ENCODE measurements at places on chromosomes 12 and 14. TPM values are rescaled to one million over a fixed set of nuclear protein-coding genes. Genes with fewer than 3 reads are reported as not detected.

The CCDC184 gene
- total RNA-seq = 17.0 TPM

The SYT1 gene
- total RNA-seq = 166 TPM

The CLEC4E gene
- total RNA-seq = not detected

The ZNF664 gene
- total RNA-seq = 67.5 TPM

The CMAS gene
- 41.6 TPM for total RNA-seq

The HSPA2 gene
- 7.6 TPM for total RNA-seq

The UNC79 gene
- total RNA-seq = 51.9 TPM

The MYH6 gene
- not detected for total RNA-seq

The SMCO2 gene
- total RNA-seq = 0.78 TPM

The GPR135 gene
- 5.9 TPM for total RNA-seq

The MBIP gene
- total RNA-seq = 24.8 TPM

The APOF gene
- not detected for total RNA-seq

The TUNAR gene
- total RNA-seq = 5.8 TPM

The DCN gene
- total RNA-seq = 46.3 TPM

The C12orf50 gene
- not detected for total RNA-seq

The COX8C gene
- total RNA-seq = not detected

GRCh38 chr14:73503648-73504047, 12.9 kb downstream of the RIOX1 start:
- no peak for DNase-seq

DNA sequence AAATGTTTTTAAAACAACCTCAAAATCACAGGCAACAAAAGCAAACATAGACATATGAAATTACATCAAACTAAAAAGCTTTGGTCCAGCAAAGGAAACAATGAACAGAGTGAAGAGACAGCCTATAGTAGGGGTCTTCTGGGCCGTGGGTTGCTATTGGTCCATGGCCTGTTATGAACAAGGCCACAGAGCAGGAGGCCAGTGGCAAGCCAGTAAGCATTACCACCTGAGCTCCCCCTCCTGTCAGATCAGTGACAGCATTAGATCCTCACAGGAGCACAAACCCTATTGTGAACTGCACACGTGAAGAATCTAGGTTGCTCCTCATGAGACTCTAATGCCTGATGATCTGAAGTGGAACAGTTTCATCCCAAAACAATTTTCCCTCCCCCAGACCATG, 174.0 kb downstream of the DIO2 start:
- DNase-seq = no peak

GRCh38 chr12:80293347-80293746, 150.7 kb upstream of the PTPRQ start:
- DNase-seq = no peak

GRCh38 chr12:117026921-117027250, 72.3 kb downstream of the TESC start:
- DNase-seq = no peak

DNA sequence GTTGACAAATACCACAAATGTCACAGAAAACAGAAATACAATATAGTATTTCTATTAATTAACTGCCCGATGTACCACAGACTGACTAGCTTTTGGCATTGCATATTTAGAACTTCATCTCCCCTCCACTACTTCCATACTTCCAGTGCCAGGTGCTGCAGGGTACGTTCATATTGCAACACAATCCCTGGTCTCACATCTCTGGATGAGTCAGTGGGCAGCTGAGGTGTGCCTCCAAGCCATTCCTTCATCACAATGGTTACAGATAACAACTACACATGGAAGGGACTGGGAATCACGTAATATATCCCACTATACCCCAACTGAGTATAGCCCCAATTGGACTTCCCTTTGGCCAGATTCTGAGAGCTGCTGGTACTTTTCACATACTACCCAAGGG, 31.1 kb downstream of the CCDC198 start:
- DNase-seq = no peak

DNA sequence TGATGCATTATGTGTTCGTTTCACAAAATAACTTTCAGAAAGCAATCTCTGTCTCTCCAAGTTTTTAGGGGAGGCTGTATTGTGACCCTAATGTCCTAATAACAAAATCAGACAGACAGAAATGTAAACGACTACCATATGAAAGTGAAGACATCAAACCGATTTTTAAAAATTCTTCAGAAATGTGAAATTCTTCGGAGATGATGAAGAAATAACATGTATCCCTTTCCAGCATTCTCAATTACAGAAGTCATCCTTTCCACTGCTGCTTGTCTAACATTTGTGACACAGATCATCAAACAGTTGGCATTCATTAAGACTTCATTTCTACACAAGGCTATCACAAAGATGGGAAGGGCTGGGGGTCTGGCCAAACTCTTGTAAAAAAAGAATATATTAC, 41.0 kb downstream of the DMAC2L start:
- no peak for DNase-seq

DNA sequence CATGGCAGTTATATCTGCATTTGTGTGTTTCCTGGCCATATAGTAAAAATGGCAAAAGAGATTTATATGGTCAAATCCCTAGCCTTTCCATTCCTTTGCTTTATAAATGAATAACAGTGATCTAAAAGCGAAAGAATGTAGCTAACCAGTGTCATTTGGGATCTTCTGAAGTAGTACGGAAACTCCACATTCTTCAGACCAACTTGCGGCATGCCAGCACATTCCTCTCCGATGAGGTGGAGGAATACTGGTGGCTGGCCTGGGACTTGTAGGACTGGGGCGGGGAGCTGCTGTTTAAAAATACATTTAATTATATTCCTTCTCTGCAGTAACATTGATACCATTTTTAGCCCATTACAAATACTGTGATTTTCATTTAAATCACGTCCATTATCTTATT, 85.3 kb downstream of the SAMD4A start:
- DNase-seq = no peak

GRCh38 chr14:65304239-65304638, 108.3 kb upstream of the FUT8 start:
- no peak for DNase-seq

DNA sequence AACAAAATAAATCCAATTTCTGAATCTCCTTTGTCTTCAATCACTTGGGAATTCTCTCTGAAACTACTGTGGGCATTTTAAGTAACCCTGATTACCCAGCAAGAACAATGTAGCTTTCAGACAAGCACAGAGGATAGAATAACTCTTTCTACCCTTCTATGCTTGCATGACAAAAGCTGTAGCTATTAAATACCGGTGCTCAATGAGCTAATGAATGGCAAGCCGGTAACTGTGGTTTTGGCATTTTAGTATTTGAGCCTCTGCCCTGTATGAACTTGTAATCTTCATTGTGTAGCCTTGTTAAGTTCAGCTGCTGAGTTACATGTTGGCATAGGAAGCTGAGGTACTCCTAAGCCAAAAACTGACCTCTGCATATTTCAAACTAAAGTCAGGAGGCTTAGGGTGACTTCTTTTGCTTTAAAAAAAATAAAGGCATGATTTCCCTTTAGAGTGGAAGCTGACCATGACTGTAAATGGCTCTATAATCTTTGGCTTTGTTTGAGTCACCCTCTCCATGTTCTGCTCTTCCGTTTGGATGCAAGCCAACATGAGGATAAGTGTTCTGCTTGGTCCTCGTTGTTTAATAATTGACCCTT, 171.0 kb upstream of the HIF1A start:
- no peak for DNase-seq

DNA sequence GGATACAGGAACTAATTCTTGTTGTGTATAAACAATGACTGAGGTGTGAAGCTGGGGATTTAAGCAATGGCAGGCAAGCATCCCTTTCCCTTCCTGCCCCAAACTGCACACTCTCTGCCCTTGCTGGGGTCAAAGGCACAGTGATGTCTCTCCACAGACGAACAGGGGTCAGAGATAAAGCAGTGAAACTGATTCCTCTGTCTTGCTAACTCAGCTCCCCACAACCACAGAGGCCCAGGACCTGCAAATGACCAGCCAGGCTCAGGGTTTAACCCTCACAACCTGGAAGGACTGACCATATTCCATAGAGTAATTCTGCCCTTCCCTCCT, 67.2 kb downstream of the CCDC88C start:
- no peak for DNase-seq

DNA sequence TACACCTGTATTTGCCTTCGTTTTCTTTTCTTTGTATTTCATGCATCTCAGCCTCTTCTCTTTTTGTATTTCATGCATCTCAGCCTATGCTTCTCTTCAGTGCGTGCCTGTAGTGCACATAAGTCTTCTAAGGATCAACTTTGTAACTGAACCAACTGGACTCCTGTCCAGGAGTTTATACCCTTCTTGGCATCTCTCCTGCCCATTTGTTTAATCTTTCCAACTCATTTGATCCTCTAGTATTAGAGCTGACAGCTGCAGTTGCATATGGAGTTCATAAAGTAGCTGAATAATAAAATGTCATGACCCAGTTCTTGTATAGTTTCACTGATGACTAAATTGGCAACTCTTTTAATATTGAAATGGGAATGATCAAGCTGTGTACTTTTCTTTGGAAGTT, 89.7 kb downstream of the FGD4 start:
- no peak for DNase-seq

- DNase-seq = no peak
Observed at GRCh38 chr14:93655078-93655750, 133.1 kb downstream of the PRIMA1 start.

DNA sequence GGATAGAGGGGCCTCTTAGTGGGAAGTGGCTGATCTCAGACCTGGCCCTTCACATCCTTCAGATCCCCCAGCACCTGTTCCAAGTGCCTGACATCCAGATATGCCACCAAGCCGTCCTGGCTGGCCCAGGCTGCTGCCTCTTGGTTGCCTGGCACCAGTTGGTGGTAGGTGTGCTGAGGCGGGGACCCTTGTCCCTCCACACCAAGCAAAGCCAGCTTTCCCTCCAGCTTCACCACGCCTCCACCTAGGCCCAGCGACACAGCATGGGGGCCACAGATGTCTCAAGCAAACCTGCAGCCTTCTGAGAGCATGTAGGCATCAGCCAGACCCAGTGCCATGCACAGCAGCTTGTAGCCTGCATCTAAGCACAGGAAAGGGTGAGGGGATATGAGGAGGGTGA, 3.5 kb upstream of the CD63 start:
- DNase-seq = no peak

GRCh38 chr12:7512553-7512952, 9.0 kb upstream of the CD163 start:
- DNase-seq = no peak

DNA sequence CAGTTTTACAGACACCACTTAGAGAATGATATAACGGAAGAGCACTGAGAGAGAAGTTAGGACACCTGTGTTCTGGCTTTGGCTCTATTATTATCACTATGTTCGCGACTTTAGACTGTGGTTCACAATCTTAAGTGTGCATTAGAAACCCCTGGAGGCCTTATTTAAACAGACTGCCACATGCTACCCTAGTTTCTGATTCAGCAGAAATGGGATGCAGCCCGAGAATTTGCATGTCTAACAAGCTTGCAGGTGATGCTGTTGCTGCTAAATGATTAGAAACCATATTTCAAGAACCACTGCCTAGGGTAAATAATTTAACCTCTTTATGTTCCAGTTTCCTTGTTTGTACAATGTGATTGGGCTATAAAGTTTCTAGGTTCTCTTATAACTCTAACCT, 3.6 kb upstream of the RAD51AP1 start:
- DNase-seq = no peak

DNA sequence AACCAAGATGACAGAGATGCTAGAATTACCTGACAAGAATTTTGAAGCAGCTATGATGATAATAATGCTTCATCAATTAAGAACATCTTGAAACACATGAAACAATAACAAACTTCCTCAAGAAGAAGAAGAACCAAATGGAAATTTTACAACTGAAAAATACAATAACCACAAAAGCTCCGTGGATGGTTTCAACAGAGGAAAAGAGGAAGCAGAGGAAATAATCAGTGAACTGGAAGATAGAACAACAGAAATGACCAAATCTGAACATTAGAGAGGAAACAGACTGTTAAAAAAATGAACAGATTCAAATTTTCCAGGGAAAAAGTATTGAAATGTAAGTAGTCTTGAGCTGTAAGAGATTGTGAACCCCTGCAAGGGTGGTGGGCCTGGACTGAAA, 62.8 kb upstream of the SLC35F4 start:
- DNase-seq = no peak

DNA sequence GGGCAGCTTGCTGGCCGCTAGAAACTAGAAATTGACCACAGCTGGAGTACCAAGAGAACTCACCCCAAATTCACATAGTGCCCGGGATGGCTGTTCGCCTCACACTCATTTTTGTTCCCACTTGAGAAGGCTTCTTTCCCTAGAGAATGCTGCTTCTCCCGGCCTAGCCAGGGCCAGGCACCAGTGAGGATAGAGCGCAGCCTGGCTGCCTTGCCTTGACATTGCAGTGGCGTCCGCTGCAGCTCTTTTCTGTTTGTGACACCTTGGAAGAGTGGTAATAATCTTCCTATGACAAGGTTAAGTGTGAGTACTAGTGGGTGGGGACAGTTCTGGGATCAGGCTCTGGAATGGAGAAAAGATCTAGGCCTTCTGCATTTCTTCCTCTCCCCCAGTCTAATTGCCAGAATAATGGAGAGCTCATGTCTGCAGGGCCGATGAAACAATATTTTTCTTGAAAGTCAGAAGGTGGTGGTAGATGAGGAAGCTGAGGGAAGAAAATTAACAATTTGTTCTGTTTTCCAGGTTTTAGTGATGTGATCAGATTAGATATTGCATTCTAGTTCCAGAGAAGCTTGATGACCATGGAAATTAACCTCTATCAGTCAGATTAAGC, 3.7 kb downstream of the TMEM253 start:
- DNase-seq = peak; percentile 79

GRCh38 chr14:66746316-66747006, 238.5 kb downstream of the GPHN start:
- DNase-seq = no peak

DNA sequence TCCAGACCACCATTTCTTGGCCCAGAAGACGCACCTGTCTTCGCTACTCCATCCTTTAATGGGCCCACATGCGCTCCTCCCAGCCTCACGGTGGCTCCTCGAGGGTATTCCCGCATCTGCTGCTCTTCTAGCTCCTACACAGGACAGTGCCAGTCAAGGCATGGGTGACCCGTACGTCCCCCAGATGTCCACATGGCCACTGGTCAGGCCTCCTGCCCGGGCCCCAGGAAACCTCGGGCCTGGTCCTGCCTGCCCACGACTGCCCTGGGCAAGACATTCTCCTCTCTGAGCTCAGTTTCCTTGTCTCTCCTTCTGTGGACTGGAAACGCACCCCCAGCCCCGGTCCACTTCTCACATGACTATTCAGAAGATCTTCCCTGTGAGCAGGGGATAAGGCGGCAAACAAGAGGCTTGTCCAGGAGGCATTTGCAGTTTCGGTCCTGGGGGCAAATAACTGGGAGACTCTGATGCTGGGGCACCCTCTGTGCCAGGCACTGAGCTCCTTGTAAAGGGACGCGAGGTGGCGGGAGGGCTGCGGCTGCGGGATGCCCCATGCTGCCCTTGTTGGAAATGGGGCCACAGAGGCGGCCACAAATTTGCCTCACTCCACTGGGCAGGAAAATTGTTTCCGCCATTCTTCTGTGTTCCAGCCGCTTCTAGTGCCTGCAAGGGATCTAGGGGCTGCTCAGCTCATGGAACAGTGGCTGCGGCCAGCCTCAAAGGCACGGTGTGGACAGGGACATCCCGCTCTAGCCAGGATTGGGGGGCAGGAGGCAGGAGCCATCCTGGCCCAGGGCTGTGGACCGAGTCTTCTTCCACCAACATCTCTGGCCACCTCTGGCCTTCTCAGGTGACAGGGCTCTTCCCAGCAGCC, 6.8 kb upstream of the BEGAIN start:
- no peak for DNase-seq
